ENCODE measurements at places on chromosomes 2 and 18.

DNA sequence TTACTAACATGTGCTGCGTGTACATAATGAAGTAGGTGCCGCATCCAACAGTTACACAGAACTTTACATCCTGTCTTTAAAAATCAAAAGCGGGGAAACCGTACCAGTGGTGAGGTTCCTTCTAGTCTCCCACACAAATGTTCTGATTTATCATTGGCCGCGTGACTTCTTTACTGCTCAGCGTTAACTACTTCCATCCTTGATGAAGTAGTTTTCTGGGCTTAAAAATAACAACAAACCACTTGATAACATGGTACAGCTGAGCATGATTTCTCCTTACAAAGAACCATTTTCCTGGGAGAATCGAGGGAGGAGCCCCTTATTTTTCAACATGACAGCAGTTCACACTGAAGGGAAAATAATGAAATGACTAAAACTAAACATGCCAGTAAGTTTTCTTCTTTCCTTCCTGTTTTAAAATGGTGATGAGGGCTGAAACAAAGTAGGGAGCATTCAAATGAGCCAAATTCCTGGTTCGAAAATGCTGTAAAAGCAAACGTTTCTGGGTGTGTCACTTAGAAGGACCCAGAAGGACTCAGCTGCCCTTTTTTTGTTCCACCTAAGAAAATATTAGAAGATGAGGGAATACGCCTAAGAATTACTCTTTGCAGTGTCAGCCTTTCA is 9.9 kb downstream of the EMILIN2 start:
- no peak overlapping the region for H3K27ac ChIP-seq
- H3K36me3 ChIP-seq: no peaks in the 10 kb centered on the region
- no peak for DNase-seq
- peaks cover 23% of the 10 kb centered on the region for H3K4me1 ChIP-seq
- H3K27me3 ChIP-seq: no peaks in the 10 kb centered on the region

- peak; percentile 31 for DNase-seq
- H3K4me1 ChIP-seq: peaks cover 19% of the 10 kb centered on the region
- no peaks in the 10 kb centered on the region for H3K36me3 ChIP-seq
Observed at GRCh38 chr2:219059725-219060682, 717 bp downstream of the IHH start.

DNA sequence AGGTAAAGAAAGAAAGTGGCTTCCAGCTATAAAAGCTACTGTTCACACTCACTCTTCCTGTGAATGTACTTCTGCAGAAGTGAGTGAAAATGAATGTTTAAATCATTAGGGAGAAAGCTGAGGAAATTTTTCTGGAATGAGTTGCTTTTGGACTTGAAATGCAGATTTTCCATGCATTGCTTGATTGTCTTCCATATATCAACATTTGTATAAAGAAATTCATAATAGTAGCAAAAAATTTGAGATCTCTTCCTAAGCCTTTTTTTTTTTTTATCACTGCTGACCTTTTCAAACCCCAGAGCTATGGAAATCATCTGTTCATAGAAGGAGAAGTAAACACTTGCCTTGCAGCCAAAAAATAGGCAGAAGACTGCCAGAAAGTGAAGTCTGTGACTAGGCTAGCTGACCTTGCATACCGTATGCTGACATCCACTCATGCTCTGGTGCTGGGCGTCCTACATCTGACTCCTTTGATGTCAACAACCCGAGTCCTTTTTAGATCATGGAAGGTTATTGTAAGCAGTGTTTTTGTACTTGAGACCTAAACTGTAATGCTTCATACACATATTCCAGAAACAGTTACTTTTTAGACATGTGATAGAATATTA is 154.5 kb upstream of the RASGRP3 start:
- no peaks in the 10 kb centered on the region for H3K36me3 ChIP-seq
- no peaks in the 10 kb centered on the region for H3K4me1 ChIP-seq
- DNase-seq: no peak
- no peak overlapping the region for H3K4me3 ChIP-seq
- H3K27me3 ChIP-seq: no peaks in the 10 kb centered on the region

DNA sequence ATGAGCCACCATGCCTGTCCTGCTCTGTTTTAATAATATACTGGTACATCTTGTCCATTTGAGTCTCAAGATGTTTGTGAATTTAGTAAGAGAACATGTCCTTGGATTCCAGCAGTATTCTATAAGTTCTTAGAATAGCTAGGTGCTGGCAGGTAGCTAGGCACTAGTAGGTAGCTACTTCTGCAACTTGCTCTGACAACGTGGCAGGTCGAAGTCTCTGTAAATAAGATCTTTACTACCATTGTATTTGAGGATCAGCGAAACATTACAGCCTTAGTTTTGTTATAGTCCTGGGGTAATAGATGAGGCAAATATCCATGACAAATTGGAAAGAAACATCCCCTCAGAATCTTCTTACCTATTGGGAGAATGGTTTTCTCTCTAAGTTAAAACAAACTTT is 14.2 kb upstream of the PRELID3A start:
- H3K36me3 ChIP-seq: no peaks in the 10 kb centered on the region
- no peak for DNase-seq
- no peaks in the 10 kb centered on the region for H3K27me3 ChIP-seq

DNA sequence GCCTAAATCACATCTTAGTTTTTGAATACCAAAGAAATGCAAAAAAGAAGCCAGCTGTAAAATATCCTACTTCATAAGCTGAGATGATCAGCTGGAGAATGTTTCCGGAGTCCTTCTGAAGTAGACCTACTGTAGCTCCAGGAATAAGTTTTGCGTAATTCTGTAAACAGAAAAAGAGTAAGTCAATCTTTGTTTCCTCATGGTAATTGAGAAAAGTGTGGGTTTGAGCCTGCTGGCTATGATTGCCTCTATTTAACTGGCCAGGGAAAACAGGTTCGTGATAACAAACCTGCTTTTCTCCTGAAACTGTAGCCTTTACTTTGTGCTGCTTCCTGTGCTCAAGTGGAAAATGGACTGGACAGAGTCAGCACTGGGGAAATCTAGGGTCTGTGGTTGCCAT is 58.2 kb downstream of the ITGB6 start:
- no peak overlapping the region for H3K4me3 ChIP-seq
- no peaks in the 10 kb centered on the region for H3K36me3 ChIP-seq
- H3K27ac ChIP-seq: no peak overlapping the region
- no peaks in the 10 kb centered on the region for H3K27me3 ChIP-seq
- H3K4me1 ChIP-seq: no peaks in the 10 kb centered on the region

- no peaks in the 10 kb centered on the region for H3K36me3 ChIP-seq
- no peak overlapping the region for H3K4me3 ChIP-seq
- H3K27me3 ChIP-seq: no peaks in the 10 kb centered on the region
- H3K4me1 ChIP-seq: peaks cover 4% of the 10 kb centered on the region
- no peak for DNase-seq
- H3K27ac ChIP-seq: no peak overlapping the region
Observed at GRCh38 chr2:37085731-37086147, 1.4 kb downstream of the GPATCH11 start.

DNA sequence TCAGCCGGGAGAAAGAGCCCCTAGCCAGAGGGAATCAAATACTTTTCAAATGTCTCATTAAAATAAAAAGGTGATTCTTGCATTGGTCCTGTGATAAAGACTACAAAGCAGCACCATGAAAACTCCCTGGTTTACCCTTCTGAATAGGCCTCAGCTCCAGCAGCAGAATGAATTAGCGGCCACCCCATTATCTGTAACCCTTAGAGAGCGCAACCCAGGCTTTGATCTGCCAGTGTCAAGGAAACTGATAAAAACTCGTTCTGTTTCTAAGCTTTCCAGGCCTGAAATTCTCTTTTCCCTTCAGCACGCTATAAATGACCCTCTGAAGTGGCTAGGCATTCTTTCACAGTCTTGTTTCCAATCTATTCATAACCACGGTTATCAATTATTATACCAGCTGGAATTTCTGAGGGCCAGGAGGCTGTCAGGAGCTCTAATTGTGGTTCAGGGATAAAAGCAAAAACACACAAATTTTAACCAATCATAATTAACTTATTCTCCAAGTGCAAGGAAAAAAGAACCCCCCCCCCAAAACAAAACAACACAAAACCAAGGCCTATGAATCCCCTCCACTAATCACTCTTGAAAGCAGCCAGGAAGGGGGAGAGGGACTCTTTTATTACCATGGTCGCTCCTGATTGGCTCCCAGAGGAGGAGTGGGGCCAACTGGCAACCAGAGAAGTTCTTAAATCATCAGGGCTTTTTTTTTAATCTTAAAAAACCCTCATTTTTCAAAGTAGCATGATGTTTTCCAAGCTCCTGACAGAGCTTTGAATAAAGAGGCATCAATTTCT is 258.9 kb downstream of the CYRIA start:
- H3K4me1 ChIP-seq: peaks cover 31% of the 10 kb centered on the region
- no peak overlapping the region for H3K4me3 ChIP-seq
- no peaks in the 10 kb centered on the region for H3K36me3 ChIP-seq

GRCh38 chr2:40445467-40445866 is 6.4 kb downstream of the SLC8A1 start:
- no peak overlapping the region for H3K4me3 ChIP-seq
- no peak for DNase-seq
- H3K36me3 ChIP-seq: no peaks in the 10 kb centered on the region
- H3K4me1 ChIP-seq: peaks cover 9% of the 10 kb centered on the region

DNA sequence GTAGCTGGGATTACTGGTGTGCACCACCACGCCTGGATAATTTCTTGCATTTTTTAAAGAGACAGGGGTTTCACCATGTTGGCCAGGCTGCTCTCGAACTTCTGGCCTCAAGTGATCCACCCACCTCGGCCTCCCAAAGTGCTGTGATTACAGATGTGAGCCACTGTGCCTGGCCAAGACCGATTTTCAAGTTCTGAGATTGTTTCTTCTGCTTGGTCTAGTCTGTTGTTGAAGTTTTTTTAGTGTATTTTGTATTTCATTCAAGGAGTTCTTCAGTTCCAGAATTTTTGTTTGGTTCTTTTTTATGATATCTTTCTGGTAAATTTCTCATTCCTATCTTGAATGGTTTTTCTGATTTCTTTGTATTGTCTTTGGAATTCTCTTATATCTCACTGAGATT is 96.4 kb downstream of the ANKRD12 start:
- no peak overlapping the region for H3K27ac ChIP-seq
- H3K36me3 ChIP-seq: no peaks in the 10 kb centered on the region
- no peaks in the 10 kb centered on the region for H3K4me1 ChIP-seq
- H3K27me3 ChIP-seq: no peaks in the 10 kb centered on the region

DNA sequence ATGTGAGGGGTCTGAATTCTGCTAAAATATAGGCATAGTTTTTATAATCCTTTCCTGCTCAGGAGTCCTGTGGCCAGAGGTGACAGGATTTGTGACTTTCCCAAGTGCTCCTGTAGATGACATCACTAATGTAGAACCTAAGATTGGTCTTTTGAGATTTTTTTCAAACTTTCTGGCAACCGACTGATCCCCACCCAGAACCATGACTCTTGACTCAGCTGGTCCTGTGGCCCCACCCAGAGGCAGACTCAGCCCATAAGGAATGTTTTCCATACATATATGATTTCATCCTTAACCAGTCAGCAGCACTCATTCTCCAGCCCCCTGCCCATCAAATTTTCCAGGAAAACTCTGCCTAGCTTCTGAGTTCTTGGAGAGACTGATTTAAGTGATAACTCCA is 46.8 kb downstream of the COMMD1 start:
- no peak overlapping the region for H3K4me3 ChIP-seq
- H3K4me1 ChIP-seq: no peaks in the 10 kb centered on the region
- no peak for DNase-seq
- no peak overlapping the region for H3K27ac ChIP-seq

DNA sequence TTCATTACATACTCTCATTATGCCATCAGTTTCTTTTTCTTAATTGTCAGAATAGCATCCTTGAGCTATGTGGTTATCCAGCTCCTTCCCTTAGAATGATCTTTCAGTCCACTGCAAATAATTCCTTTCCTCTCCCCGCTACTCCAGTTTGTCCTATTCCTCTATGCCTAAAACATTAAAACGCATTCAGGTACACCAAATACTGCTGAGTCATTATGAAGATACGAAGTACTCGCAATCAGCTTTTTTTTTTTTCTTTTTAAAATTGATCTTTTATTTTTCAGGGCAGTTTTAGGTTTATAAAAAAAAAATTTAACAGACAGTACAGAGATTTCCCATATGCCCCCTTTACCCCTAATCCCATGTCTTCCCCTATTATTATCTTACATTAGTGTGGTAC is 164.8 kb upstream of the TMEM200C start:
- H3K4me3 ChIP-seq: no peak overlapping the region
- H3K36me3 ChIP-seq: no peaks in the 10 kb centered on the region
- H3K4me1 ChIP-seq: peaks cover 26% of the 10 kb centered on the region
- H3K27me3 ChIP-seq: no peaks in the 10 kb centered on the region

DNA sequence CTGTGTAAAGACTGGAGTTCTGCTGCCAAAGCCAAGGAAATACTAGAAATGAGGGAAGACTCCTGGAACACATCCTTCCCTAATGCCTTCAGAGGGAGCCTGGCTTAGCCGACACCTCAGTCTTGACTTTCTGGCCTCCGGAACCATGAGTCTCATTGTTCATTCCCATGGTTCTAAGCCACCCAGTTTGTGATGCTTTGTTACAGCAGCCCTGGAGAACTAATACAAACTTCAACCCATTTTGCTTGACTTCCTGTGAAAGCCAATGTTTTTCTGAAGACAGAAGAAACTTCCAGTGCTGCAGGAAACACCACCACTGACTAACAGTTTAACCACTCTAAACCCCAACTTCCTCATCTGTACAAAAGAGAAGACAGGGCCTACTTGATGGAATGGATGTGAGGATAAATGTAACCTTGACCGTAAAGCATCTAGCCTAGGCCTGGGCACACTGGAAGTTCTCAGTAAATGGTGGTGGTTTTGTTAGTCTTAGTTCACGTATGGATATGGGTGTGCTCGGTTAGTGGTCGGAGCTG is 85.9 kb upstream of the RFX8 start:
- H3K4me3 ChIP-seq: no peak overlapping the region
- no peaks in the 10 kb centered on the region for H3K27me3 ChIP-seq
- no peak overlapping the region for H3K27ac ChIP-seq
- H3K36me3 ChIP-seq: no peaks in the 10 kb centered on the region
- DNase-seq: no peak

DNA sequence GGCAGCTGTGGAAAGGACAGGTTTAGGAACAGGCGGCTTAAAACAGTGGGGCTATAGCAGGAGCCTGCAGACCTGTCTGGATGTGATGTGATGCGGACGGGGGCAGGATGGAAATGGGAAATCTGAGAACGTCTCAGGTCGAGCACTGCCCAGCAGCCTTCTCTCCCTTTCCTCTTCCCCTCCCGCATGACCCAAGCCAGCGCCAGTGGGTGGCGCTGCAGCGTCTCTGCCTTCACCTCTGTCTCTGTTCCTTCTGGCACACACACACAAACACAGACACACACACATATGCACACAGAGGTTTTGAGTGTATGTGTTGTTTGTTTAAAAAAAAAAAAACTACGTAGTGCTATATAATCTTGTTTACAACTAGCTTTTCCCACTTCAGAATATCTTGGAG is 82.0 kb upstream of the SLC66A3 start:
- H3K27me3 ChIP-seq: peaks cover 5% of the 10 kb centered on the region
- no peak overlapping the region for H3K27ac ChIP-seq
- no peaks in the 10 kb centered on the region for H3K4me1 ChIP-seq
- H3K36me3 ChIP-seq: no peaks in the 10 kb centered on the region
- H3K4me3 ChIP-seq: no peak overlapping the region

All from neural progenitor cell (in vitro differentiated cells).